NCI-H1105 treated with DMSO at 0.1 percent for 48 hours (cell line): ENCODE measurements at places on chromosomes 16 and 17.
A peak's percentile ranks its signal among the peaks of the same experiment; 100 is the strongest.

DNA sequence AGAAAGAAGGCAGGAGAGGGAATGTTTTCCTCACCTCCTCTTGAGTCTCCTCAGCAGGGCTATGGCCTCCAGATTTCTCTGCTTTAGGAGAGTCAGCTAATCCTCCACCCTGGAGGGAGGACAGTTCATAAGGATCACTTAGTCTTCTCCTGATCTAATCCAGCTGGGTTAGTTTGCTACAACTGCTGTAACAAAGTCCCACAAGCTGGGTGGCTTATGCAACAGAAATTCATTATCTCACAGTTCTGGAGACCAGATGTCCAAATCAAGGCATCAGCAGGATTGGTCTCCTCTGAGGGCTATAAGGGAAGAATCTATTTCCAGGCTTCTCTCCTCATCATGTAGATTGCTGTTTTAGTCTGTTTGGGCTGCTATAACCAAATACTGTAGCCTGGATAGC lies 40.6 kb upstream of the XYLT1 start:
- no peak for DNase-seq

DNA sequence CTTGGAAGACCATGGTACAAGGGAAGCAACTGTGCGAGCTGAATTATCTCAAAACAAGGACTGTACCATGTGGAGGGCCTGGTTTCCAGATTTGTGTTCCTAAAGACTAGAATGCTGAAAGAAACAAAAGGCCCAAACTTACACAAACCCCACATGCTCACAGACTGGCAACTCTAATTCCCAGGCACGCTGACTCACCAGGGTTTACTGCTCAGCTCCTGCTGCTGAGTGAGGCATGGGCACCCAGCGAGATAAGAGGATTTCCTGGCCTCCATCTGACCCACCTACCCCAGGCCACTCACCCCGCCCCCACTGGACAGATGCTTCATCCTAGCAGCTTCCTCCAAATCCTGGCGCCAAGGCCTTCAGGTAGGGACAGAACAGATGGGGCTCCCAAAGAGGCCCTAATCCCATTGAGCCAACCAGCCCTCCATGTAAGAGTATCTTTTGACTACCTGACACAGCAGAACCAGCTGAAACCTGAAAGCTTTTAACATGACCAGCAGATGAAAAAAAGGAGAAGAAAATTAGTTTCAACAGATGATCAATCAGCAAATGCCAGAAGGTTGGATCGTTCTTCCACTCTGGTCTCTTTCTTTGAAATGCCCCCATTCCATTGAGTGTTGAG lies 33.9 kb downstream of the DCUN1D3 start:
- DNase-seq, result no peak

DNA sequence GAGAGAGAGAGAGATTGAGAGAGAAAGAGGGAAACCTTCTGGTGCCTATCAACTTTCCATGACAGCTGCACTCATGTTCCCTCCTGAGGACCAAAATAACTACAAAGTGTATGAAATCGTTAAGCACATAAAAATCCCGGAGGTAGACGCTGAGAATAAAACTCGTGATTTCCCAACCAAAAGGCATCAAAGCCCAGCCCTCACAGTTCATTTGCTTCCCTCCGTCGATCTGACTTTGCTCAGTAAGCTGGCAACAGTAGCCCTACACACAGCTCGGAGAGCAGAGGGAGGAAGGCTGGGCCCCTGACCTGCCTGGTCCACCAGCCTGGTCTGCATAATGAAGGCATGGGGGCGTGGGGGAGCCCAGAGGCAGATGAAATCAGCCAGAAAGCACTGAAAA lies 273.9 kb upstream of the ZFHX3 start:
- DNase-seq, result no peak

DNA sequence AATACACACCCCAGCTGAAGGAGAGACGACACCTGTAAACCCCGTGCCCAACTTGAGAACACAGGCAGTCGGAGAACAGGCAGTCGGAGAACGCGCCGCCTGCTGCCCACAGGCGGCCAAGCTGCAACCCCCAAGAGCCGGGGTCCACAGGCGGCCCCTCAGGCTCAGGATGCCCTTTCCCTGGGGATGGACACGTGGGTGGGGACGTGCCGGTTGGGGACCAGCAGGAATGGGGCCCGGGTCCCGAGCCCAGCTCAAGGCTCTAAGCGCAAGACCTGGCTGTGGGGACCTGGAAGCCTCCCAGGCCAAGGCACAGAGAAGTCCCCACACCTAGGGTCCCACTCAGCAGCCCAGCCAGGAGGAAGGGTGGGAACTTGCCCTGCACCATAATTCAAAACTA lies 79.5 kb upstream of the GNG13 start:
- no peak for DNase-seq

DNA sequence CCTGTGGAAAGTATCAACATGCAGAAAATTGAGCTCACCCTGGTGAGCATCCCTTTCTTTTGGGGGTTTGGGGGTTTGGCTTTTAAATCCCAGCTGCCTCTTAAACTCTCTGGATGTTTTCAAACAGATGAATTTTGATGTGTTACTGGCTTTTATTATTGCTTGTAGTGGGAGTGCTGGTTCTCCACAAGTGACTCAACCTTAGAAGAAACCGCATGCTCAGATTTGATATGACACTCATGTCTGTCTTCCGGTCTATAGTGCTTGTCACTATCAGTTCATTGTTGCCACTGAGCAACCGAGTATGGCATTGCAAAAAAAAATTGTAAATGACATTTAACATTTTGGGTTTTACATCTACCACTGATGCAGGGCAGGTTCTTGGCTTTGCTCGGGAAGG lies 104.5 kb downstream of the HS3ST4 start:
- DNase-seq, result no peak

DNA sequence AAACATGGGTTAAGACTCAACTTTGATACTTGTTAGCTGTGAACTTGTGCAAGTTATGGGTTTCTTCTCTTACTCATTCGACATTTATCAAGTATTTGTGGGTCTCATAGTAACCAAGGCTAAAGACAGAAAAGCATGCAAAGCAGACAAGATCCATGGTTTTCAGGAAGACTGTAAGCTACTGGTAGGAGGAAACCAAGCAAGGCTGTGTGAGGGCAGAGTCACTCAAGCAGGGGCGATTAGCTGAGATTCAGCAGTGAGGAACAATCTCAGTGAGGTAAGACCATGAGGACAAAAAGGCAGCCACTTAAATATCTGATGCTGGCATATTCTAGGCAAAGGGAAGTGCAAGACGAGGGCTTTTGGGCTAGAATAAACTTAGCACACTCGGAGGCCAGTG lies 29.5 kb downstream of the MBTD1 start:
- DNase-seq, result no peak

DNA sequence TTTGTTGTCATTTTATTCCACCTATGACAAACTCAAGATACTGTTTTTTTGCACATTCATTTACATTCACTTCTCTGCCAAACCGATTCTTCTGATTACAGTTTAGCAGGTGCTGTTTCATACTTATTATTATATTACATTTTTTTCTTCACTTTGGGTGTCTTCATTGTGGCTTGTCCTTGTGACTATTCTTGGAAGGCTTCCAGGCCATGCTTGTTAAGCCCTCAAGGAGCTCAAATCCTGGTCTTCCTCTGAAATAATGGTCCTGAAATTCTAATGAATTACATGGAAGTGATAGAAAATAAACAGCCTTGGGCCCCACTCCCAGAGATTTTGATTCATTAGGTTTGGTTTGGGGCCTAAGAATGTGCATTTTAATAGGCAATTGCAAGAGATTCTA lies 1.4 kb downstream of the KRTAP2-4 start:
- no peak for DNase-seq

DNA sequence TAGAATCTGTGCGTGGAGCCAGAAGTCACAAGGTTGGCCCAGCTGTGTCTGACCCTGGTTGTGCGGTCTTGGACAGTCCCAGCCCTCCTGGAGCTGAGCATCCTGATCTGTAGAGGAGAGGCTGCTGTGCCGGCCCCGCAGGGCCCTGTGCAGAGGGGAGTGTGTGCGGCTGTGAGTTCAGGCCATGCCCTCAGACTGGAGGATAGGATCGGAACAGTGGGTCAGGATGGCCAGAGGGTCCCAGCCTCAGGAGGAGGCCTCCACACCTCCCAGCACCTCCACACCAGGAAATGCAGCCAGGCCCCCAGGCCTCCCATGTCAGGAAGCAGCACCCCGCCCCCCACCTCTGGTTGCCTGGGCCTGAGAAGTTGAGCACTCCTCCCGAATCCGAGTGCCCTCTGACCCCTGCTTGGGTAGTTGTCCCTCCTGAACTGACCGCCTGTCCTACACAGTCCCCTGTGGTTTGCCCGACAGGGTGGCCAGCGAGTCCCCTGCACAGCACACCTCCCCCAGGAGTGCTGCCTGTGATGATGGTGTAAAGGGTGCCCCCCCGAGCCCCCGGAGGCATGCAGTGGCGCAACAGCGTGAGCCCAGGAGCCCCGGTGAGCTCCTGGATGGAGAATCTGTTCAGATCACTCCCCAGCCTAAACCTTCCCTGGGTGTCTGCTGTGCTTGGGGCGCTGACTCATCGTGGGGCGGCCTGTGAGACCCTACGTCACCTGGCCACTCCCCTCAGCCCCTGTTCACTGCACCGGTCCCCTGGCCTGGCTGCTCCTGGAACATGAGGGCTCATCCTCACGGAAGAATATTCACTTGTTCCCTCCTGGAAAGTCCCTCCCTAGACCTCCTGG lies 285.2 kb downstream of the SEC14L1 start:
- DNase-seq, result no peak

DNA sequence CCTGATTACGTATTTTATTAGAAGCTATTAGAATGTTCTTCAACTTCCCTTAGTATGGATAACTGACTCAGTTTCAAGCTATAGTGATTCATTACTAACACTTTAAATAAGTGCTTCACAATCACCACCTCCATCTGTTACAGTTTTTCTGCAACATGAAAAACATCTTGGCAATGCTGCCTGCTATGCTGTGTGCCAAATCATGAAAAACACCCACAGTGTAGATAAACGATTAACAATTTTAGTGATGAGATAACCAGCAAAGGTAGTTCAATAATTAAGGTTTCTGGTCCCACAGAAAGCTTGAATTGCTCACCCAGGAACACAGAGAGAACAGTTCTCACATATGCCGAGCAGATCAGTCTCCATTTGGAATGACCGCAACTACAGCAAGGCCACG lies 51.4 kb upstream of the SLC25A19 start:
- DNase-seq, result no peak

GRCh38 chr17:81984773-81985410 lies 7.5 kb downstream of the ASPSCR1 start:
- DNase-seq, result no peak

DNA sequence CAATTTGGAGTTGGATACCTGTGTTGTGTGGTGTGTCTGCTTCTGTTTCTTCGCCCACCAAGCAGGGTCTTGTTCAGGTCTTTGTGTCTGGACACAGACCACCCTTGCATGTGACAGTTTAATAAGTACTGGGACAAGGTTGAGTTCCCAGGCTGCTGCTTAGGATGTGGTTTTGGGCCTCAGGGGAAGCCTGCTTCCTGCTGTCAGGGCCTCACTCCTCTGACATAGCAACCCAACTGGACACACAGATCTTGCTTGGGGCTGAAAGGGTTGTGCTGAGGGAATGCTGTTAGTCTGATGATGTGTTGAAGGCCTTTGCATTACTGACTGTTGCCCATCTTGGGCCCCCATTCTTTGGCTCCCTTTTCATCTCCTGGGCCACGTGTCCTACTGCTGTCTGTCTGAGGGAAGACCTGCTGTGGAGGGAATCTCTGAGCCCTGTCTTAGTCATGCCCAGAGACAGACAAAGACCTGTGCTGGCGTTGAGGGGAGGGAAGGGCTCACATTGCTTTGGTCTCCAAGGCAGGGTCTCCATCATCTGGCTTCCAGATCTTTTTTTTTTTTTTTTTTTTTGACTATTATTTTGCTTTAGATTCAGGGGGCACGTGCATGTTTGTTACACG lies 4.7 kb upstream of the TGFB1I1 start:
- DNase-seq, result no peak

DNA sequence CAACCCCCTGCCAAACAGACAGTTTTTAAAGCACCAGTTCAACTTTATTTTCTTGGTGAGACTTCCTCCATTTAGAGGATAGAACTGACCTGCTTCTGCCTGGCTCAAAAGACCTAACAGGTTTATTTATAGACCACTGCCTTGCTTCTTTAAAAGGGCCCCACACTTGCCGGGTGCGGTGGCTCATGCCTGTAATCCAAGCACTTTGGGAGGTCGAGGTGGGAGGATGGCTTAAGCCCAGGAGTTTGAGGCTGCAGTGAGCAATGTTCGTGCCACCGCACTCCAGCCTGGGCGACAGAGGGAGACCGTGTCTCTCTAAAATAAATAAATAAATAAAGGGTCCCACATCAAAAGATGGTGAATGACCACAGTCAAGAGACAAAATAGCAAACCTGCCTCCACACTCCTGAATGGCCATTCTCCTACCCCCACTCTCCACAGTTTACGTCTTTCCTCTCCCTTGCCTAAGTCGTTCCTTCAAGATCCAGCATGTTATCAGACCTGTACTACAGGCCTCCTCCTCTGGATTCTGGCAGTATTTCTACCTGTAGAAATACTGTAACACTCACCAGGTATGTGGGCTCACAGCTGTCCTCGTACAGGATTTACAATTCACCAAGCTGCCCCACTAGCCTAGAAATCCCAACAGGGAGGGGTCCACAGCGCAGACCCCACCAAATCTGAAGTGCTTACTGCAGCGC lies 95.6 kb downstream of the SMG6 start:
- DNase-seq, result no peak

GRCh38 chr16:80655751-80656150 lies 115.0 kb downstream of the DYNLRB2 start:
- DNase-seq, result no peak

- DNase-seq, result no peak
Observed at GRCh38 chr16:68823401-68824135, 19.8 kb upstream of the TANGO6 start.

DNA sequence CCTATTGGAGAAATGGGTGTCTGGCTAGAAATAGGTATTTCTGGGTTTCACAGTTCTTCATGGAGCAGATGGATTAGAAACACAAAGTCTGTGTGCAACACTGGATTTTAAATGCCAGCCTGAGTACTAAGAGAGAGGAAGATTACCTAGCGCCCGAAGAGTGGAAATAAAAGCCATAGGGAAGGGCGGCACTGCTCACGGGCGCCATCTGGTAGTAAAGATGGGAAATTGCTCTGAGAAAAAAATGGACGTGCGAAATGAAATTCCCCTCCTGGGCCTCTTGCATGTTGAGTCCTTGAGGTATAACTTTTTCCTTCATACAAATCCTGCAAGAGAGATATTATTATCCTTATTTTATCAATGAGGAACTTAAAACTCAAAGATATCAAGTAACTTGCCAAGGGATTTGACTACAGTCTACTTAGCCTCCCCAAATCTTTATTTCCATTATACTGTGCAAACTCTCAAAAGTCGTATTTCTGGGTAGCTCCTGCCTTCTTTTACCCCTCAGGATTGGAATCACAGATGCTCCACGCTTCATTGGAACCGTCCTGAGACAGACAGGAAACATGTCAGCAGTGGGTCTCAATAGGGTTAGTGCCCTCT lies 72.8 kb downstream of the MMD start:
- DNase-seq, result peak; percentile 65

DNA sequence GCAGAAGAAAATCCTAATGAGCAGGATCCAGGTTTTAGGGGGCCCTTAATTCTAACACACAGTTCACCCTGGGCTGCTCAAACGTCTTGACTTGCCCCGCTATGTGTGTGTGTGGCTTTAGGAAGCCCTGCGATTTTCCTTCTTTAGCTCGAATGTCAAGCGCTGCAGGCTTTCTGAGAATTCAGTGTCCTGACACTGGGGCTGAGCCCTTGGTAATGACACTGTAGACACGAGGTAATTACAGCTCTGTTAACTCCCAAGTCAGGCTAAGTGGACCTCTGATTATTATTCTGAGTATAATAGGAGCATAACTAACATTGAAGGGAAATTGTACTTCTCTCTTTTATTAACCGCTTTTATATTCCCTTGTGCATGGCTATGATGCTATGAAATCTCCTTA lies 202.1 kb downstream of the RBFOX1 start:
- no peak for DNase-seq
